HCT116 (cell line): ENCODE measurements at places on chromosomes 7 and 10.

DNA sequence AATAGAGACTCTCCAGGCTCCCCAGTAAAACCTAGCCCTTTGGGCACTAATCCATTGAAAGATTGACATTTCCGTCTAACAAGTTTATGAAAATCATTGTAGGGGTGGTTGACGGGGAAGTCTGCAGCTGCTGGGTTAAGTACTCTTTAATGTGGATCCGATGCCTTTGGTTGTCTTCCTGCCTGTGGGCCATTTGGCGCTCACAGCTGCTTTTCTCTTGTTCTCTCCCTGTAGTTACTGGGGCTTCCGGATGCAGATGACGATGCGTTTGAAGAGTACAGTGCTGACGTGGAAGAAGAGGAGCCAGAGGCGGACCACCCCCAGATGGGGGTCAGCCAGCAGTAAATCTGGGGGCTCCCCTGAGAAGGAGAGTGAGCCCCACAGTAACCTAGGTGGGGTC is 22.4 kb downstream of the MTURN start:
- no peak for DNase-seq

- no peak for DNase-seq
These were observed 90.1 kb upstream of the ARMC3 start for GRCh38 chr10:22837771-22838170.

- DNase-seq, result no peak
These were observed 2.4 kb upstream of the EGR2 start for GRCh38 chr10:62818426-62819011.

GRCh38 chr10:20406281-20407104 is 490.6 kb downstream of the NEBL start:
- no peak for DNase-seq

GRCh38 chr7:74271742-74272141 is 17.5 kb upstream of the CLIP2 start:
- DNase-seq, result no peak

- DNase-seq, result no peak
These were observed 312.5 kb downstream of the SUGCT start for GRCh38 chr7:40447345-40447744.

DNA sequence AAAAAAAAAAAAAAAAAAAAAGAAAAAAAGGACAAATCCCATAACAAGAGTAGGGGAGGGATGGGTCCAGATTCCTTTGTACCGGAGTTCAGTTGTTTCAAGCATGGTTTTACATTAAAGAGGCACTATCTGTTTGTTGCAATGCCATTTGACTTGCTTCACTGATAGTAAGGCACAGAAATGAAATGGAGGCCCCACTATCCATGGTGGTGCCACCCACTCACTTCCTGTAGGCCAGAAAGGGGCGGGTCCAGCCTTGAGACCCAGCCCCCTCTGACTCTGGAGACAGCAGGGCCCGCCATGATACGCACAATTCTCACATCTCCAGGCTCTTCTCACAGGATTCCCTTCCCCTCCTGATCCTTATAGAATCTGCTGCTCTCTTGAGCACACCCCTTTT is 100.0 kb downstream of the CLEC2L start:
- DNase-seq, result no peak

DNA sequence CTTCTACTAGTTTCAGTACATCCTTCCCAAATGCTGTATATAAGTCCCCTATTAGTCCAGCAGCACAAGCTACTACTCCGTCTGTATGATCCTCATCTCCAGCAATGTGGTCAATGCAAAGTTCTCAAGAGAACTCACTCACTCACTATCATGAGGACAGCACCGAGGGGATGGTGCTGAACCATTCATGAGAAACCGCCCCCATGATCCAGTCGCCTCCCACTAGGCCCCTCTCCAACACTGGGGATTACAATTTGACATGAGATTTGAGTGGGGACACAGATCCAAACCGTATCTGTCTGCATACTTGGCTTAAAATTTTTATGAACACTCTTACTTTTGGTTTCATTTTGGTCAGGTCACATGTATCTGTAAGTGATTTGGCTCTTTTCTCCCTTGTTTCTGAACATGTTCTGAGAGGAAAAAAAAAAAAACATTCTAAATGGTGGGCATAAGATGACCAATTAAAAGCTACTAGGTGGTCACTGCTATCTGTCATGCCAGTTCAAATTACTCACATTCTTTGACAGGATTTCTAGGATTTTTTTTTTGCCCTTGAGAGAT is 60.1 kb downstream of the ZNF783 start:
- DNase-seq, result no peak

DNA sequence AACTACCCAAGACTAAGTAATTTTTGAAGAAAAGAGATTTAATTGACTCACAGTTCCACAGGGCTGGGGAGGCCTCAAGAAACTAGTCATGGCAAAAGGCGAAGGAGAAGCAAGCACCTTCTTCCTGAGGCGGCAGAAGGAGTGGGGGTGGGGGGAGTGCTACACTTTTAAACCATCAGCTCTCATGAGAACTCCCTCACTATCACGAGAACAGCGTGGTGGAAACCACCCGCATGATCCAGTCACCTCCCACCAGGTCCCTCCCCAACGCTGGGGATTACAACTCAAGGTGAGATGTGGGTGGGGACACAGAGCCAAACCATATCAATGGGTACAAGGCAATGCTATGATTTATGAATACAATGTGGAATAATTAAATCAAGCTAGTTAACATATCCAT is 241.9 kb downstream of the PTPRN2 start:
- DNase-seq, result no peak

DNA sequence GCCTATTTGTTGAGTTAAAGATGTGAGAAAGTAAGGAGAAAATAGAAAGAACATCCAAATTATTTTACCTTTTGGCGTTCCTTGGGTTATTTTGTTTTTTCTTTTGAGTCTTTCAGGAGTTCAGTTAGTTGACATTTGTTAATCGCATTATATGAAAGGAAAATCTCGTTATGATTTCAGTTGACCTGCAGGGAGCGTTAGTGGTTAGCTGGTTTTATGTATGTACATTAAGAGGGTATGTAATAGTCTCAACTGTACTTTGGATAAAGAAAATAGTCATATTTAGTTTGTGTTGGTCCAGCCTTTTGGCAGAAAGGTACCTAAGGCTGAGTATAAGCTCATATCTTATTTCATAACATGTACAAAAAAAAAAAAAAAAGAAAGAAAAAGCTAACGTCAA is 4.0 kb downstream of the BMPER start:
- no peak for DNase-seq

DNA sequence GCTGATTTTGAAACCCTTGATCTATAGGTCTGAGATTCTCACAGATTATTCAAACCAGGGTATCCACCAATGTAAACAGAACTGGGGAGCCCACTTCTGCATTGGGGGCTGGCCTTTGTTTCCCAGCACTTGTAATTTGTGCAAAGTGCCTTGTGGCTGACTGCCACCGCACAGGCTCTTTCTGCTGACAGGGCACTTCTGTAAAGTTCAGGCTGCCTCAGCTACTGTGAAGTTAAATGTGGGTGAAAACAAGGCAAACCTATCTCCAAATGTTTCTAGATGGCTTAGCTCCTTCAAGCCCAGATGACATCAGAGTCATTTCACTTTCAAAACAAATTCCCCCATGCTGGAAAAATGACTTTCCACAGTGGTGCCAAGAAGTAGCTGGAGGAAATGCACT is 54.7 kb downstream of the GRID1 start:
- no peak for DNase-seq

- DNase-seq, result no peak
These were observed 79.8 kb upstream of the GHITM start for GRCh38 chr10:84059526-84059925.

DNA sequence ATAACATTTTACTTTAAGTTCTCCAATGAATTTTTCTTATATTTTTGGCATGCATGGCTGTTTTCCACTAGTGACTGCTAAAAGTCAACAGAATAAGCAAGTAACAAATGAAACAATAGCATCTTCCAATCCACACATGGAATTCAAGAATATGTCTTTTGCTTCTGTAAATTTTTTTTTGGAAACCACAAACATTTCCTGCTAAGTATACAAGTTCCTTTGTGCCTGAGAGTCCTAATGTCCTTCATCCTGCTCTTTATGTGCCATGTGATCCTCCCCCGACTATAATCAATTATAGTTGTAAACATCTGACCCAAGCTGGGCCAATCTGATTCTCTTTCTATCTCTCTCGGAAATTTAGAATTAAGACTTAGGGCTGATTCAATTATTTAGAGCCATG is 61.2 kb downstream of the PPP1R3C start:
- DNase-seq, result no peak

DNA sequence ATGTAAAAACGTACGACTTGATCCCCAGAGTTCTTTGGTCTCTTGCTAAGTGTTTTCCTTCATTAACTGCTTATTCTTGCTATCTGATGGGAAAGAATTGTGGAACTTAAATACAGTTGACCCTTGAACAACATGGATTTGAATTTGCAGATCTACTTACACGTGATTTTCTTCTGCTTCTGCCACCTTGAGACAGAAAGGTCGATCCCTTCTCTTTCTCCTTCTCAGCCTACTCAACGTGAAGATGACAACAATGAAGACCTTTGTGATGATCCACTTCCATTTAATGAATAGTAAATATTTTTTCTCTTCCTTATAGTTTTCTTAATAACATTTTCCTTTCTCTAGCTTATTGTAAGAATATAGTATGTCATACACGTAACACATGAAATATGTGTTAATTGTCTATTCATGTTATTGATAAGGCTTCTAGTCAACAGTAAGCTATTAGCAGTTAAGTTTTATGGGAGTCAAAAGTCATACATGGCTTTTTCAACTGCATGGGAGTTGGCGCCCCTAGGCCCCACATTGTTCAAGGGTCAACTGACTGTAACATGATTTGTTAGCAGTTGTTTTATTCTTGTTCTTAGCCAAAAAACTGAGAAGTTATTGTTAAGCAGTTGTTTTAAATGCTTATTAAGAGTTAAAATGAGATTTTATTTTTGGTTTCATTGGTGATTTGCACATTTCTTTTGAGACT is 11.2 kb downstream of the MKLN1 start:
- DNase-seq, result no peak

GRCh38 chr7:135711139-135711469 is 16.9 kb downstream of the SLC13A4 start:
- no peak for DNase-seq

DNA sequence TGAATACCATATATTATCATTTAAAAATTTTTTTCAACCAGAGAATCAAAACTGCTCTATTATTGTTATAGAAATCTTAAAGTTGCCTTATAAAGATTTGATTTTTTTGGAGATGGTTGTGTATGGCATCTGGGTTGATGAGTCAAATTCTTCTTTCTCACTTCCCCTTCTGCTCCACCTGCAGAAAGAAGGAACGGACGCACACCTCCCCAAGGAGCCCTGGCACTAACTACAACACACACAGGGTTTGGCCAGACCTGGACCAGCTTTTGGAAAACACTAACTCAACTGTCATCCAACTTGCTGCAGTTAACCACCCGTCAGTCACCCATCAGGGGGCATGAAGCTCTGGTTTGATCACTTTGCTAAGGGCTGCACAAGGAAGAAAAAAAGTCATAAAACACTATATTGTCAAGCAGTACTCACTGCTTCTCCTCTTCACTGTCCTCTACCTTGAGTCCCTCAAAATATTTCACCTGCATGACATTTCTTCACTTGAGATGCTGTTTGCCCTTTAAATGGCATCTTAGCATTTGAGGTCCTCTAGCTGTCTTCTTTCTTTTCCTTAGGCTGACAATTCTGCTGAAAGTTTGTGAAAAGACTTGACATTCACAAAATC is 266.7 kb upstream of the PHF14 start:
- DNase-seq, result no peak

- DNase-seq, result no peak
These were observed 164.0 kb upstream of the LYZL1 start for GRCh38 chr10:29124864-29125263.

DNA sequence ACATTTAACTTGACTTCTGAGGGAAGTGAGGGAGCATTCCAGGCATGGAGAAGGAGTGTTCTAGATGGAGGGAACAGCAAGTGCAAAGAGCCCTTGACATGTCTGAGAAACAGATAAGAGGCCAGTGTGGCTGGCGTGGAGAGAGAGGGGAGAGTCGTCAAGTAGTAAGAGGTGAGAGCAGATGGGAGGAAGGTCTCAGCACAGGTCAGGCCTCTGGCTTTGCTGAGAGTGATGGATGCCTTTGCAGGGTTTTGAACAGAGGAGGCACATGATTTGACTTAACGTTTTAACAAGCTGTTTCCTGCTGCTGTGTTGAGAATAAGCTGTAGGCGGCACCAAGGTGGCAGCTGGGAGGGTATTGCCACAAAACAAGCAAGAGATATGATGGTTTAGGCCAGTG is 97.2 kb downstream of the KAT6B start:
- no peak for DNase-seq

- no peak for DNase-seq
These were observed 60.1 kb downstream of the IFIT5 start for GRCh38 chr10:89474452-89474851.

DNA sequence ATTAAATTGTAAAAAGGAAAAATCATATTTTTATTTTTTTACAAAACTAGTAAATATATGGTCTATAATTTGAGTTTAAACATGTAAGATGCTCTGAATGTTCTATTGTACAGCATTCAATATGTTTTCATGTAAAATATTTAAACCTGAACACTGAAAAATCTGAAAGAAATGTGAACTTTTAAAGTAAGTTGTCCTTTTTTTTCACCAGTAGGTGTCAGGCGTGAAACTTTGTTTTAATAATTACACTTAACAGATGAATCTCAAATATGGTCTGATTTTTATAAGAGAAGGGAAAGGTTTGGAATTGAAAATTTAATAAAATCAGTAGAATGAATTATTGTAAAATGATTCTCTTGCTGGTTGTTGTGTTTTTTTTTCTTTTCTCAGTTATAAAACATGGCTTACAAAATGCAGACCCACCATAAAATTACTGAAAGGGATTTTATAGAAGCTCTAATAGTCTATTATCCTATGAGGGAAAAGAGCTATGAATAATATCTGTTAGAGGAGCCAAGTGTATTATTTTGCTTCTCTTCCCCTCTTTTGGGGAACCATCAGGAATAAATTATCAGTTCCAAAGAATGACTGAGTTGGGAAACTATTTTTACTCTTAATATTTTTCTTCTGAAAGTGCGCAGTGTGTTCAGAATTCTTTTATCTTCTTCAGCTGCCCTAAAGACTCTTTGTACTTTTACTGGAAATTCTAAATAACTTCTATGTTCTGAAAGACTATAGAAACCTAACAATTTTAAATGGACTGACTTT is 217.7 kb upstream of the FZD1 start:
- no peak for DNase-seq

DNA sequence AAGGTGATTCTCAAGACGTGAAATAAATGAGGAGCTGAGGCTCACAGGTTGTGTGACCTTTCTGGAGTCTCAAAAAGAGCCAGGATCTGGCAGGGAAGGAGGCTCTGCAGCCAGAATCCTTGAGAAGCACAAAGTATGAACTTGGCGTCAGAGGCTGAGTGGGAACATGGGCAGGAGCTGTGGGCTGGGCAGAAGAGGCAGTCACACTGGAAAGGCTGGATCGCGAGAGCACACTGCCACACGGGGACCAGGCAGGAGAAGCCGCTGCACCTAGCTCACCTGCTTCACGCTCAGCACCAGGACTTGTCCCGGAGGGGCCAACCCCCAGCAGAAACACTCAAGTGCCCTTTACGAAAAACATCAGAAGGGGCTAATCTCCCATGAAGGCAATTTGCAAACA is 535.0 kb downstream of the TNS3 start:
- DNase-seq, result no peak
